ENCODE measurements at places on chromosomes 1 and 21. TPM values are rescaled to one million over a fixed set of nuclear protein-coding genes. Genes with fewer than 3 reads are reported as not detected.

The OR10T2 gene
- total RNA-seq, result not detected

The LCE2C gene
- not detected for total RNA-seq

The KRTAP13-2 gene
- total RNA-seq, result not detected

The FAM72D gene
- total RNA-seq, result 1.00 TPM

The LCE2B gene
- total RNA-seq, result not detected

Measured in uterine smooth muscle cell (primary cell).